ENCODE measurements at places on chromosomes 16 and 17.

- DNase-seq, result no peak
These were observed 173.0 kb downstream of the CBLN1 start for GRCh38 chr16:49108611-49109010.

- DNase-seq, result no peak
These were observed 10.6 kb upstream of the SCN4A start for GRCh38 chr17:63983320-63983719.

GRCh38 chr16:19331794-19332193 lies 46.3 kb downstream of the CLEC19A start:
- DNase-seq, result no peak

- DNase-seq, result no peak
These were observed 3.1 kb upstream of the ADORA2B start for GRCh38 chr17:15941781-15942180.

- DNase-seq, result no peak
These were observed 75.6 kb upstream of the CIBAR2 start for GRCh38 chr16:85187886-85188285.

- DNase-seq, result no peak
These were observed 98.4 kb downstream of the BMERB1 start for GRCh38 chr16:15532825-15533224.

DNA sequence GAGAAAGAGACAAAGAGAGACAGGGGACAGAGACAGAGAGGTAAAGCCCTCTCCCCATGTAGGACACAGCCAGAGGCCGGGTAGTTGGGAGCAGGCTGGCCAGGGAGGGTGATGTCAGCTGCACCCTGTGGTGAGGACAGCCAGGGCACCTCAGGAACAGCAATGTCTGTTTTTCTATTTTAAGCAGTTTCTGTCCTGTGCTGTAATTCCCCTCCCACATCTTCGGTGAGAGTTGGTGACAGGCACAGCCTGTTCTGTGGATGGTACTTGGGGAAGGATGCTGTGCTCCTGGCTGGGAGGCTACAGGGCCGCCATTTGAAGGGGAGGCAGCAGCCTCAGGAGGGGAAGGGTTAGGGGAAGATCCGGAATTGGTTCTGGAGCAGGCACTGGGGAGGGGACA lies 163.5 kb downstream of the SDK2 start:
- no peak for DNase-seq

GRCh38 chr16:22165508-22166285 lies 3.4 kb downstream of the SDR42E2 start:
- no peak for DNase-seq

DNA sequence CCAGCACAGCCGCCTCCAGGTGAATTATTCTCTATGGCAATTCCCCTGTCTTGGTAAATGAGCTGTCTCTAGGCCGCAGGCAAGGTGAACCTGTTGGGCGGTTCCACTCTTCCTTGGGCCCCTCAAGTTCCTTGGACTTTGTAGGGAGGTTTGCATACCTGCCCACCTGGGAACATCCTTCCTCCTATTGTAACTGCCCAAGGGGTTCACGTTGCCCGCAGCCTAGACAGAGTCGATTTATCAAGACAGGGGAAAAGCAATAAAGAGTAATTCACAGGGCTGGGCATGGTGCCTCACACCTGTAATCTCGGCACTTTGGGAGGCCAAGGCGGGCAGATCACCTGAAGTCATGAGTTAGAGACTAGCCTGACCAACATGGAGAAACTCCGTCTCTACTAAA lies 122.5 kb downstream of the KCNJ18 start:
- DNase-seq, result no peak
